Sigmoid colon (tissue), 7 donors: ENCODE measurements at places on chromosomes 6 and 20.

- no peak overlapping the region for H3K4me3 ChIP-seq
- DNase-seq: no peak
- H3K36me3 ChIP-seq: no peaks in the 10 kb centered on the region
Observed at GRCh38 chr20:3067139-3068014, 4.0 kb upstream of the OXT start.

DNA sequence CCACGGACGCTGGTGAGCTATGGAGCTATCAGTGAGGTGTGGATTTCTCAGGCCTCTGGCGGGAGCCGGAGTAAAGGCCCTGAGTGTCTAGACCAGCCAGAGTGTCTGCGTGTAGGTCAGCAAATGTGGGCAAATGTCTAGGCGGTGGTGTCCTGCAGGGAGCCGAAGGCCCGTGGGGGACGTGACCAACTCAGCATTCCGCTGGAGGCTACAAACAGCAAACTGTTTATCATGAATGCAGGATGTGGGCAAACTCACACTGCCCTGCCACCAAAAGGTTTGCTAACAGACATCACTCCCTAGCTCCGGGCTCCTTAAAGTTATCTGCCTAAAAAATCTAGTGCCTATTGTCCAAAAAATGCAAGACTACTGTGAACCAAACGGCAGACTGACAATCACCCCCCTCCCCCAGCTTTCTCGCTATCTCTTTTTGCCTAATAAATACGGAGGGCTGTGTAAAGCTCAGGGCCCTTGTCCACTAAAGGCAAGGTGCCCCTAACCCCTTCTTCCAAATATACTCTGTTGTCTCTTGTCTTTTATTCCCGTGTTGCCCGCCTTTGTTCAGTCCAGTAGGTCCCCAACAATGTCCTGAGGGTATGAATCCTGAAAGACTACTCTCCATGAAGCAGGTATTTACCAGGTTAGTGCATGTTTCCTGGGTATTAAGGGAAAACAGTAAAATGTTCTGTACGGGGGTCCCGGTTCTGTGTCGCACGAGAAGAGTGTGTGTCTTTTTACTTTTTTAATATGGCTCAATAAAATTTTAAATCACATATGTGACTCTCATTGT lies 29.0 kb upstream of the AFDN start:
- no peak overlapping the region for H3K4me3 ChIP-seq
- no peaks in the 10 kb centered on the region for H3K36me3 ChIP-seq
- H3K4me1 ChIP-seq: no peaks in the 10 kb centered on the region

GRCh38 chr6:24867104-24867703 lies 68.5 kb upstream of the ARMH2 start:
- H3K4me3 ChIP-seq: no peak overlapping the region
- H3K27ac ChIP-seq: no peak overlapping the region
- no peaks in the 10 kb centered on the region for H3K4me1 ChIP-seq
- DNase-seq: no peak
- H3K36me3 ChIP-seq: no peaks in the 10 kb centered on the region

- H3K27ac ChIP-seq: peak overlapping the region; percentile 95
- no peak overlapping the region for H3K4me3 ChIP-seq
- no peaks in the 10 kb centered on the region for H3K27me3 ChIP-seq
Observed at GRCh38 chr6:37134396-37135191, 35.4 kb upstream of the PIM1 start.

DNA sequence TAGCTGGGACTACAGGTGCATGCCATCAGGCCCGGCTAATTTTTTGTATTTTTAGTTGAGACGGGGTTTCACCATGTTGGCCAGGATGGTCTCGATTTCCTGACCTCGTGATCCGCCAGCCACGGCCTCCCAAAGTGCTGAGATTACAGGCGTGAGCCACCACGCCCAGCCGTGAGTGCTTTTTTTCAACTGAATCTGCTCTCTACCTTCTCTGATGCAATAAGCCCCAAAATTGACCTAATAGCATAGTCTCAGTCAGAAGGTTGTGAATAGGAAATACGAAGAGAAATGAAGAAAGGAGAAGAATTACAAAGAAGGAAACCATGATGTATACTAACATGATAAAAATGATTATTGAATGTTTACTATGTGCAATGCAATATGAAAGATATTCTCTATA lies 33.2 kb downstream of the BEND6 start:
- H3K27me3 ChIP-seq: no peaks in the 10 kb centered on the region
- no peak overlapping the region for H3K27ac ChIP-seq
- H3K36me3 ChIP-seq: no peaks in the 10 kb centered on the region
- no peak overlapping the region for H3K4me3 ChIP-seq
- no peak for DNase-seq

GRCh38 chr6:6721606-6722005 lies 133.1 kb downstream of the LY86 start:
- H3K4me1 ChIP-seq: peaks cover 18% of the 10 kb centered on the region
- DNase-seq: no peak
- H3K27ac ChIP-seq: no peak overlapping the region

DNA sequence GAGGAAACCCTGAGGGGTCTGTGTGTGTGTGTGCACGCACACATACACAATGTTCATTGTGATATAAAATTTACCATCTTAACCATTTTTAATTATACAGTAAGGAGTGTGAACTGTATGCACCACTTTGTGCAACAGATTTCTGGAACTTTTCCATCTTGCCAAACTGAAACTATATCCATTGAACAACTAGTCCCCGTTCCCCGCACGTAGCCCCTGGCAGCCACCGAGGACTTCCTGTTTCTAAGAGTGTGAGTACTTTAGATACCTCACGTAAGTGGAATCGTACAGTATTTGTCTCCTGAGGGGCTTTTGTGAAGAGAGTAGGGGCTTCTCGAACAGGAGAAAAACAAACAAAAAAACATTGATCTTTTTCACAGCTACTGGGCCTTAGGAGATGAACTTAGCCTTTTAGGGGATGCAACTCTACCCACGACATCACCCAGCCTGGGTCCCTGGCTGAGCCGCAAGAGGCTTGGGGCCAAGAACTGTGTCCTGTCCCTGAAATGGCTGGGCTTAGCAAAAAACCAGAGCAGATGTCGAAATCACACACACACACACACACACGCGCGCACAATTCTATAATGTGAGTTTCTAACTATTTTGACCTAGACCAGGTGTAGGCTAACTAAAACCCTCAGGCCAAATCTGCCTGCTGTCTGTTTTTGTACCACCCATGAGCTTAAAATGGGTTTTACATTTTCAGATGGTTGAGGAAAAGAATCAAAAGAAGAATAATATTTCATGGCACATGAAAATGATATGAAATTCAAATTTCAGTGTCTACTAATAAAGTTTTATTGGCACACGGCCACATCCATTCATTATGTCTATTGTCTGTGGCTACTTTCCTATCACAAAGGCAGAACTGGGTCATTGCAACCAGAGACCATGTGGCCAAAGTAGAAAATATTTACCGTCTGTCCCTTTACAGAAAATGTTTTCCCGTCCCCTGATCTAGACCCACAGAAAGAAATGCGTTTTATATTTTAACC lies 144.2 kb downstream of the EYA2 start:
- no peaks in the 10 kb centered on the region for H3K27me3 ChIP-seq
- no peak overlapping the region for H3K27ac ChIP-seq
- H3K4me1 ChIP-seq: no peaks in the 10 kb centered on the region
- no peak overlapping the region for H3K4me3 ChIP-seq

GRCh38 chr6:170053966-170054661 lies 236.8 kb downstream of the DLL1 start:
- no peak overlapping the region for H3K4me3 ChIP-seq
- H3K36me3 ChIP-seq: no peaks in the 10 kb centered on the region
- DNase-seq: peak; percentile 40

DNA sequence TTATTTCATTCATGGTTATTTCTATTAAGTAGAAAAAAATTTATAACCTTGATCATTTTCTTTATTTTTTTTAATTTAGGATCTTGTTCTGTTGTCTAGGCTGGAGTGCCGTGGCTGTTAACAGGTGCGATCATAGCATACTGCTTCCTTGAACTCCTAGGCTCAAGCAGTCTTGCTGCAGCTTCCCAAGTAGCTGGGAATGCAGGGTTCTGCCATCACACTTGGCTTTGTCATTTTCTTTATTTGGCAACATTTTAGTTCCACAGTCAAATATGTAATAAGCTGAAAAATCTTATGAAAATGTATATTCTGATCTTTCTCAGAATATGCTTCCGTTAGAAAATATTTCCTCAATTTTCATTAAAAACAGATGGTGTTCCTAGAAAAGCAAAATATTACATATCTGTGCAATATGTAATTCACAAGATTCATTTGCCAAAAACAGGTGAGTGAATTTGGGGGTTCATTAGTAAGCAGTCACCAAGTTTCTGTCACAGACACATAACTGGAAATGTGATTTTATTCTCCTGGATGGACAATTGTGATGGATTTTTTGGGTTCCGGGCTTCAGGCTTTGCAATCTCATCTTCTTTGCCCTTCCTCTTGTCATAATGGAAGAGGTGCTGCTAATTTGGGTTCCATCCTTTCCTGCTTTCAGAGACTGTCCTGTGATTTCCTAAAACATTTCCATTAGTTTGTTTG lies 21.5 kb downstream of the AMD1 start:
- H3K4me1 ChIP-seq: no peaks in the 10 kb centered on the region
- DNase-seq: no peak
- no peak overlapping the region for H3K27ac ChIP-seq
- peaks cover 32% of the 10 kb centered on the region for H3K36me3 ChIP-seq
- no peaks in the 10 kb centered on the region for H3K27me3 ChIP-seq
- H3K4me3 ChIP-seq: no peak overlapping the region

GRCh38 chr6:5054245-5054873 lies 30.8 kb upstream of the PPP1R3G start:
- DNase-seq: no peak
- no peak overlapping the region for H3K4me3 ChIP-seq
- H3K27me3 ChIP-seq: no peaks in the 10 kb centered on the region
- no peaks in the 10 kb centered on the region for H3K36me3 ChIP-seq

GRCh38 chr6:1296542-1296941 lies 15.4 kb upstream of the FOXQ1 start:
- H3K4me1 ChIP-seq: peaks cover 22% of the 10 kb centered on the region
- H3K27me3 ChIP-seq: no peaks in the 10 kb centered on the region
- H3K4me3 ChIP-seq: no peak overlapping the region

GRCh38 chr6:44967481-44967880 lies 360.6 kb upstream of the RUNX2 start:
- no peak overlapping the region for H3K27ac ChIP-seq
- H3K27me3 ChIP-seq: no peaks in the 10 kb centered on the region
- DNase-seq: no peak
- no peak overlapping the region for H3K4me3 ChIP-seq

- H3K36me3 ChIP-seq: no peaks in the 10 kb centered on the region
- H3K27me3 ChIP-seq: no peaks in the 10 kb centered on the region
- DNase-seq: no peak
- no peak overlapping the region for H3K27ac ChIP-seq
- no peaks in the 10 kb centered on the region for H3K4me1 ChIP-seq
Observed at GRCh38 chr20:1595333-1595732, 24.5 kb downstream of the SIRPB1 start.

- no peak overlapping the region for H3K27ac ChIP-seq
- H3K4me3 ChIP-seq: no peak overlapping the region
- H3K36me3 ChIP-seq: no peaks in the 10 kb centered on the region
- peaks cover 12% of the 10 kb centered on the region for H3K27me3 ChIP-seq
- no peaks in the 10 kb centered on the region for H3K4me1 ChIP-seq
- no peak for DNase-seq
Observed at GRCh38 chr20:43921227-43921780, 6.7 kb downstream of the TOX2 start.

- H3K4me3 ChIP-seq: no peak overlapping the region
- H3K4me1 ChIP-seq: peaks cover 7% of the 10 kb centered on the region
- no peak overlapping the region for H3K27ac ChIP-seq
- H3K27me3 ChIP-seq: no peaks in the 10 kb centered on the region
- no peak for DNase-seq
Observed at GRCh38 chr6:37709250-37709931, 11.7 kb upstream of the MDGA1 start.

DNA sequence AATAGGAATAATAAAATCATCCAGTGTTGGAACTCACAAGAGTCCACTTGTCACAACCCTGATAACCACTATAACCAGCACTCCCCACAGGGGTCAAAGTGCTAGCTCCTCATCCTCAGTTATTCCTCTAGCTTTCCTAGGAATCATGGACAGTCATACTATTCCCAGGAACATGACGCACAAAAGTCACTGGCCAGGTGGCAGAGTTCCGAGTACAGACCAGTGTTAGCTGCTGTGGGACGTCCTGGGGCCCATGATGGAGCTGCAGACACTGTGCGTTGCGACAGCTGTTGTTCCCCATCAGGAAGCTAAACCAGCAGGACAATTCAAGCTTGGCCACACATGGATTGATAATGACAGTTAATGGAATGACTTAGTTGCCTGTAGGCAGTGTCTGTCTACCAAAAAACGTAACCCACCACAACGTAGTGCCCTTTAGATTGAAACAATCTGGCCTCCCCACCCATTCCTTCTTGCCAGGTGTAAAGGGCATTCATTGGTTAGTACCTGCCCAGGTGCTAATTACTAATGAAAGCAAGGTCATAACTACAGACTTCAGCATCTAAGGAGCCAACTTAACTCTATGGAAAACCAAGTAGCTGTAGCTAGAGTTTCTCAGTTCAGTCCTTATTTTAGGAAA lies 17.4 kb downstream of the EZR start:
- no peak overlapping the region for H3K4me3 ChIP-seq
- H3K36me3 ChIP-seq: no peaks in the 10 kb centered on the region
- no peak for DNase-seq
- H3K4me1 ChIP-seq: peaks cover 36% of the 10 kb centered on the region
- H3K27ac ChIP-seq: no peak overlapping the region
- H3K27me3 ChIP-seq: no peaks in the 10 kb centered on the region

DNA sequence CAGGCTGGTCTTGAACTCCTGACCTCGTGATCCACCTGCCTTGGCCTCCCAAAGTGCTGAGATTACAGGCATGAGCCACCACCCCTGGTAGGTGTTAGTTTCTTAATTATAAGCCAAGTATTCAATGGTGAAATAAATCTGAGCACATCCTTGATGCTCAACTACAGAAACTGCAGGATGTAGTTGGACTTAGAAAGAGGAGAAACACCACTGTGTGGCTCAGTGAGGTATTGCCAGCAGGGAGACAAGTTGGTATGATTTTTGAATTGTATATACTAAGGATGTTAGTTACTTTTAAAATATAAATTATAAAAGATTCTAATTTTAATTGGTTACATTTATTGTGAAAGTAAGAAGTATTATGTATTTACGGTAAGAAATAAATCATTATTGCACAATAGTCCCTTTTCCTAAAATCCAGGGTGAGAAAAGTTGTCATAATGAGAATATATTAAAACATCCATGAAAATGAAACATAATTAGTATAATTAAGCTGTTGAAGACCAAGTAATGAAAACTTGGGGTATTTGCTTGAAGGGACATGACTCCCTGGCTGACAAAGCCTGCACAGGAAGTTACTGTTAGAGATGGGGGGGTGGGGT lies 17.6 kb downstream of the SLC18B1 start:
- H3K4me3 ChIP-seq: no peak overlapping the region
- H3K36me3 ChIP-seq: peaks cover 8% of the 10 kb centered on the region
- no peak for DNase-seq
